IPS DF 19.7 (cell line): ENCODE measurements at places on chromosomes 6 and 20.

GRCh38 chr6:156687789-156688619 lies 89.2 kb upstream of the ARID1B start:
- peak; percentile 25 for DNase-seq

DNA sequence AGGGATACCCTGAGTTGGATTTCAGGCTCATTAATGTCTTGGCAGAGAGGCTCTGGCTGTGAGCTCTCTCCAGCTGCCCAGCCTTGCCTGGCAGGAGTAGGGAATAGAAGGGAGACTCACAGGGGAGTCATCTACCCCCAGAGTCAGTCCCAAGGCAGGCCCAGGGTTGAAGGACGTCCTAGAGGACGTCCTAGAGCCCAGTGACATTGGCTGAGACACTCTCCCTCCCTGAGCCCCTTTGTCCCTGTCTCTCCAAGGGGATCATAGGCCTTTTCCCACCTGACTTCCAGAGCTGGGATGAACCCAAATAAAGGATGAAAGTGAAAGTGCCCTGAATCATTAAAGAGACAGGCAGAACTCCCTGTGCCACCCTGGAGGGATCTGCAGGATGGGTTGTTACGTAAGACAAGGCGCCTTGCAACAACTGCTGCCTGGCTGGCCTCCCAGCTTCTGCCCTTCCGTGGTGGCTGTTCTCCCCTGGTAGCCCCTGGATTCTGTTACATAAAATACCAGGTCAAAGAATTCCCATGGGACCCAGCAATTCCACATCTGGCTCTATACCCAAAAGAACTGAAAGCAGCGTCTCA lies 53.6 kb upstream of the SIRPA start:
- no peak for DNase-seq

DNA sequence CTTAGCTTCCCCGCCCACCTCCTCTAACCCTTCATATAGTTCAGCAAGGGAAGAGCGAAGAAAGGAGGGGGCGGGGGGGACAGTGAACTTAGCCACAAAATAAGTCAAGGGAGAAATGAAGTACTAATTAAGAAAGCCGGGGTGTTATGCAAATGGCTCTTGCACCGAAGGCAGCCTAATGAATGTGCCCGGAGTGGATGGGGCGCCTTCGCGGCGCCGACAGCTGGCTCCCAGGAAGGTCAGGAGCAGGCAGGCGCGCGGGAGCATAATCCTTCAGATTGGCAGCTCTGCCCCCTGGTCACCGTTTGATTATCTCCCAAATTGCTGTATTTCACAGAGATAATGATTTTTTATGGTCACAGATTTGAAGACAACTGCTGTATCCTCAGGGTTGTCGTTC lies 395.1 kb downstream of the TFAP2B start:
- no peak for DNase-seq

DNA sequence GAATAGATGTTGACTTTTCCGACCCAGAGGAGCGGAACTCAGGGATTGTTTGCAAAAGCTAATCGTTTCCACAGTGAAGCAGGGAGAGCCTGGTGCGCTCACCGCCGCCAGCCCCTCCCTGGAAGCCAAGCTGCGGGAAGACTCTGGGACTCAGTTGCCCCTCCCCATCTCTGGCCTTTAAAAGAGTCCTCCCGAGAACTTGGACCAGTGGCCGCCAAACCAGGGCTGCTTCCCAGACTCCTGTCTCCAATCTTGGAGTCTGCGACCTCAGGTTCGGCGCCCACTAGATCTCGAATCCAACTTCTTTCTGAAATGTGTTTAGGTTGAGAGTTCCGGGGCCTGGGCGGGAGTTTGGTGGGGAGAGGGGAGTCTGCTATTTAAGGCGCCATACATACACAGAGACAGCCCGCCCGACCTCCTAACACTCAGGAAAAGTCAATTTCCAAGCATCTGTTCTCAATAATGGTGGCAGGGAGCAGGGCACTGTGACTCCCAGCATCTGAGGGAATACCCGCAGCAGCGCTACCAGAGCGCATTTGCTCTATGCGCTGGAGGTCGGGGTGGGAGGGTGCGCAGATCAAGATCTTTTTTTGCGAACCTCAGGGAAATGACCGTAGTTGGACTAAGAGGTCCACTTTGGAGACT lies 800 bp upstream of the GRIK2 start:
- no peak for DNase-seq

DNA sequence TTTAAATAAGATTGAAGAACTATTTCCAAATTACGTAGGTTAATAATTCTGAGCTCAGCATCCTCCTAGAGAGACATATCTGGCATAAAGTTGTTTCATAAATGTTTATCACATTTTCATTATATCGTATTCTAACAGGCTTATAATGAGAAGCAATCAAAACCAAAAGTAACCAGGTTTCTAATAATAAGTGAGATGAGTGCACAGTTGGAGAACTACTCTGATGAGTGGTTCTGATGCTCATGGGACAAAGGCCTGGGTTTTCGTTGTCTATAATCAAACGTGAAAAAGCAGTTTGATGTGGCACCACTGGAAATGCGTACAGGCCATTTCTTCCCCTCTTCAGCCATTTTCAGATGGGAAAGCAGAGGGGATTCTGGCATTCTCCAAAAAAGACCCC lies 4.7 kb upstream of the SERPINB6 start:
- DNase-seq = no peak

- no peak for DNase-seq
Measured at GRCh38 chr6:42616716-42617115, 52.9 kb downstream of the UBR2 start.
